ENCODE measurements at places on chromosomes 6 and 20.
A peak's percentile ranks its signal among the peaks of the same experiment; 100 is the strongest.

GRCh38 chr6:159961528-159961927 is 7.4 kb upstream of the IGF2R start:
- DNase-seq = no peak

- no peak for DNase-seq
These were observed 70.8 kb downstream of the PSMG4 start for GRCh38 chr6:3329393-3330051.

DNA sequence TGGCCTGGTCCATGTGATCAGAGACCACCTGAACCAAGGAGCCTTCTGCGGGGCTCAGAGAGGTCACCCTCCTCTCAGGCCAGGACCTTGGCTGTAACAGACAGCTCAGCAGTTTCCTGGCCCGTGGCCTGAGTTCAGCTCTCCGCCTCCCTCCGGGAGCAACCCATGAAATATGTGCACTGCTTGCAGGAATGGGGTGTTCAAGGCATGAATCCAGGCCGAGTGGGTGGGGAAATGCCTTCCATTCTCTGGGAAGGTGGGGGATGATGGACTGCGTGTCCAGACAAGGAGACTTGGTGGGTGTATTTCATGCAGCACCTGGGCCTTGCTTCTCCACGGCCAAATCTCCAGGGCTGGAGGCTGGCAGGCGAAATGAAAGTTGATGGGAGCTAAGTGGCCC is 46.0 kb downstream of the SIRPA start:
- no peak for DNase-seq

GRCh38 chr6:33620856-33621710 is at the start of gene ITPR3:
Gene ITPR3 (plus strand): TSS chr6:33621322. CDS start chr6:33621603, 281 bp downstream.
- peak; percentile 68 for DNase-seq
